Activated naive CD8-positive, alpha-beta T cell treated with anti-CD3 and anti-CD28 coated beads, Interleukin-2, amount 50 U/mL, for 16 hours (primary cell): ENCODE measurements at places on chromosomes 6 and 20.

- DNase-seq: no peak
Measured at GRCh38 chr6:168053957-168054471, 25.0 kb downstream of the FRMD1 start.

GRCh38 chr6:132900849-132901248, 86.5 kb downstream of the RPS12 start:
- DNase-seq: no peak

DNA sequence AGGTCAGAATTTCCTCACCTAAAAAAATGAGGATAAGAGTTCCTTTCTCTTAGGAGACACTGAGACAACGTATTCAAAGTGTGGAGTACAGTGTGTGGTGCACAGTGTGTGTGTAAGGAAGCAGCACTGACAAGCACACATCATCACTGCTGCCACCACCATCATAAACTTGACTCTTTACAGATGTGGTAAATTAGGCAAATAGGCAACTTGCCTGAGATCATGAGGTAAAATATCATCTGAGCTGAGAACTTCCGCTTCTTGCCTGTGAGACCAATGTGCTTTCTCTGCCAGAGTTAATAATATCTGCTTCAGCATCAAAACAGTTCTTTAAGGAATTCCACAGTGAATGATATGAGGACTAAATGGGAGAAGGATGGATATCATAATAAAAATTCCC, 52.7 kb downstream of the LYRM4 start:
- DNase-seq: no peak

GRCh38 chr6:78484198-78485064, 382.9 kb upstream of the IRAK1BP1 start:
- DNase-seq: no peak

GRCh38 chr6:33748841-33749240, 2.1 kb upstream of the IP6K3 start:
- DNase-seq: no peak

DNA sequence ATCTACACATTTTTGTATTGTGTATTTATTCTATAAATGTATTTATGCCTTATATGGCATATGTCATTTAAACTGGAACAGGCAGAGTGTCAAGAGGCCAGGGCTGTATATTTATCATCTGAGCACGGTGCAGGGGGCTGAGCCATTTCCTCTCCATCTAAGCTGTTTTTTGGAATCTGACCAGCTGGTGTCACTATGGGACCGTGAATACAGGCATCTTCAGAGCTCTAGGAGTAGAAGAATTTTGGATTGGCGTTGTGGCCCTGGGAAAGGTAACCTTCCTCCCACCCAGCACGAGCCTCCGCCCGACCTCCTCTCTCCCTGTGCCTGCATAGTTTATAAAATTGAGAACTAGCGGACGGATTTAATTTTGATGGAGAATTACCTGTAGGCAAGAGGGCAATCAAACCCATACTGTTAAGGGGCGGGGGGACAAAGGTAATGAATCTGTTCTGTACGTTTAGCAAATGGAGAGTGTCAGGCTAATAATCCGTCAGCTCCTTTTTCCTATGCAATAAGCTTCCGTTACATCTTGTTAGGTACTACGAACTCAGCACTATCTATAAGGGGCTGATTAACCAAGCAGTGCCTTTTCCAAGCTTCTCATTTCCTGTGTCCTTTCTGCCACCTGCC, 29.0 kb upstream of the EEF1E1 start:
- DNase-seq: no peak

DNA sequence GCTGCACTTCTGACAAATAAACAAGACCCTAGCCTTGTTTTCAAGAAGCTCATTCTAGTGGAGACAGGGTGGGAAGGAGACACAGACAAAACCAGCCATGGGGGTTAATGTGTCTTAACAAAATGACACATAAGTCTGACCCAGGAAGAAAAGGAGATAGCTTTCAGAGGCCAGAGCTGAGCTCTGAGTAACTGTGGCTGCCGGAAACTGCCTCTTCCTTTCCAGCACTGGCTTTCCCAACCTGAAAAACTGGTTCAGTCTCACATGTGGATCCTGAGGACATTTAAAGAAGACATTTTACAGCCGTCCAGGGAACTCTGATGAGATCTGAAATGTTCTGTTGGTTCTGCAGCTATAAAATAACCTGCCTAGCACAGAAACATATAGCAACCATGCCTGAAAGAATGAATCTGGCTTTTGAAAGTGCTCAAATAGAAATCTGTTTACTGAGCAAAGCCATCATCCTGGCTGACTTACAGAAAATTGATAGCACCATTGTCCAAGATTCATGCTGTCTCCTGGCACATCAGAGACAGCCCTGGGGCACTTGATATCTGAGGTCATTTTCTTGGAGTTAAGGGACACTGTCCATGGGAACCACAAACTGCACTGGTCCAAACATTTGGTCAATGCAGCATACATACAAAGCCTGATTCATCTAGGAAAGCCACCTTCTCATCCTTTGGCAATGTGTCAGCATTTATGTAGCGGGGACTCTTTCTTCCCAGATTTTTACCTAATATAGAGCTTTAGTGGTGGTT, 83.2 kb upstream of the PAX1 start:
- no peak for DNase-seq

DNA sequence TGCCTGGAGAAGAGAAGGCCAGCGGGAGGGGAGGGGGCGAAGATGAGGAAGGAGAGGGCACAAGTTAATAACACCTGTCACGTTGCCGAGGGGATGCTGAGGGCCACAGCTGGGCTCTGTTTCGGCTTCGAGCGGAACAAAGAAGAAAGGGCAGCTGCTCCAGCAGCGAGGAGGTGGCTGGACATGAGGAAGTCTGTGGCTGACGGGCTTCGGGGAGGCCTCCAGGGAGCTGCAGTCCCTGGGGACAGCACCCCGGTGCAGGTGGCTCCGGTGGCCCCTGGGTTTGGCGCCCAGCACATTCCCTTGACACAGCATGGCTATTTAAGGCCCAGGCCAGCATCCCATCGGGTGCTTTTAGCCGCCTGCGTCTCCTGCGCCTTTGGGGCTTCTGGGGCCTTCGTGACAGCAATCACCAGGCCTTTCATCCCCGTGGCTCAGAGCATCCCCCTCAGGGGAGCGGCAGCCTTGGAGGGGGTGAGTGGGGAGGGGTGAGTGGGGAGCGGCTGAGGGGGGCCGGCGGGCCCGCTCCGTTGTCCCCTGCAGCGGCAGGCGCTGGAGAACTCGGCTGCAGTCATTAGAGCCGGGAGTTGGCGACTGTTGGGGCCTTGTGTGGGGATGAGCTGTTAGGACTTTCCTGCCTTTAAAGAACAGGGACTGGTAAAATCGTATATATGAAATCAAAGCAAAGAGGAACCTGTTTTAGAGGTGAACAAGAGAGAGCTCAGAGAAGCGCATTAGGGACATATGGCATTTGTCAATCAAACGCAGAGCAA, 99.0 kb downstream of the TMEM242 start:
- no peak for DNase-seq

- no peak for DNase-seq
Measured at GRCh38 chr20:23258747-23259121, 91.9 kb upstream of the NXT1 start.

GRCh38 chr20:695165-695866, 19.7 kb upstream of the SCRT2 start:
- no peak for DNase-seq

GRCh38 chr6:137699031-137699683, 167.9 kb upstream of the TNFAIP3 start:
- no peak for DNase-seq
